ENCODE measurements at places on chromosomes 3 and 15.

- DNase-seq, result no peak
Observed at GRCh38 chr3:36484386-36484785, 104.1 kb downstream of the STAC start.

DNA sequence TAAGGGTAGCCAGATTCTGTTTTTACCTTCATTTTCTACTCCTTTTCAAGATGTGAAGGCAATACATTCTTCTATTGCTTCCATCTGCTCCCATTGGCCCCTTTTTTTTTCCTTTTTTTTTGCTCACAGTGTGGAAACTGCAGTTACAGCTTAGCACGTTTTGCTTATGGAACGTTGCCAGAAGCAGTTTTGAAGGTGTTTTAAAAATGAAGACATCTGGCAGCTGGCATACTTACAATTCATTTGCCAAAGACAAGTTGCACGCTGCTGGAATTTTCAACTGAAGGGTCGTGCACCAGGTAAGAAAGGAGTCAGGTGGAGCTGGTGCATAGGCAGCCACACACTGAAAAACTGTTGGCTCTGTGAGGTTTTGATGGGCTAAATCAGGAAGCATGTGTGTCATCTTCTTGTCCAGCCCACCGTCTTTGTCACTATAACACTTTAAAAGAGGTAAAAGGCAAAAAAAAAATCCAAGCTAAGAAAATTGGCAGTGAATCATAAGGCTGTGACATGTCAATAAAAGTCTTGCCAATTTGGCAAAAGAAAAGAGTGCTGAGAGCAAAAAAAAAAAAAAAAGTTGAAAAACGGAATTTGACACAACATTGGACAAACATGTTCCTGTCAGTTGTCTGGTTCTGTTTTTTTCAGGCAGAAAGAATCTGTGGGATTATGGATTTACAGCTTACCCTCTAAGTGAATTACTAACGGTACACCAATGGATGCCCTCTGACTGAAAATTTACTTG, 225.4 kb upstream of the SOX2 start:
- no peak for DNase-seq

DNA sequence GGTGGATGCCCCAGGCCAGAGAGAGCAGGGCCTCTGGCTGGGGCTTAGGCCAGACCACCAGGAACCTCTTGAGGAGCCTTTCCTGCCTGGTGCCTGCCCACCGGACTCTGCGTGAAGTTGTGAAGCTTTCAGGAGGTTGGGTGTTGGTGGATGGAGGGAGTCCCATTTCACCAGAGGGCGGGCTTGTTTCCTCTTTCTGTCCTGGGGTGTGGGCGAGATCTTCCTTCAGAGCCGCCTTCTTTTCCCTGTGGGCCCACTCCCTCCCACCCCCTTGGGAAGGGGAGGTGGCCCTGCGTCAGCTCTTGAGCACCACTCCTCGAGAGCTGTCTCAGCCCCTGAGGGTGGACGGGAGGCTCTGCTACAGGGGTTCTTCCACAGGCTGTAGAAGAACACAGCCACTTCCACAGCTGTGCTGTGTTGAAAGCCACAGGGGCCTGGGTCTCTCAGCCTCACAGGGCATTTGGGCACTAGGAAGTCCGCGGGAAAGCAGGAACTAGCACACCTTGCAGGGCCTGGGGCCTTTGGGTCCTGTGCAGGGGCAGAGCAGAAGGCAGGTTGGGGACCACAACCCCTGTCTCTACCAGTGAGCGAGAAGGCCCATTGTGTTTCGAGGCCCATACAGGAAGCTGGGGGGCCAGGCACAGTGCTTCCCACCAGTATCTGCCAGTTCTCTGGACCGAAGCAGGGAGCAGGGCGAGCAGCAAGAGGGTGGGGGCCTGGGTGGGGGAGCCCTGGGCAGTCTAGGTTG, 2.1 kb downstream of the AMIGO3 start:
- DNase-seq, result no peak

- DNase-seq, result no peak
Observed at GRCh38 chr3:170467571-170468147, 49.0 kb downstream of the CLDN11 start.

DNA sequence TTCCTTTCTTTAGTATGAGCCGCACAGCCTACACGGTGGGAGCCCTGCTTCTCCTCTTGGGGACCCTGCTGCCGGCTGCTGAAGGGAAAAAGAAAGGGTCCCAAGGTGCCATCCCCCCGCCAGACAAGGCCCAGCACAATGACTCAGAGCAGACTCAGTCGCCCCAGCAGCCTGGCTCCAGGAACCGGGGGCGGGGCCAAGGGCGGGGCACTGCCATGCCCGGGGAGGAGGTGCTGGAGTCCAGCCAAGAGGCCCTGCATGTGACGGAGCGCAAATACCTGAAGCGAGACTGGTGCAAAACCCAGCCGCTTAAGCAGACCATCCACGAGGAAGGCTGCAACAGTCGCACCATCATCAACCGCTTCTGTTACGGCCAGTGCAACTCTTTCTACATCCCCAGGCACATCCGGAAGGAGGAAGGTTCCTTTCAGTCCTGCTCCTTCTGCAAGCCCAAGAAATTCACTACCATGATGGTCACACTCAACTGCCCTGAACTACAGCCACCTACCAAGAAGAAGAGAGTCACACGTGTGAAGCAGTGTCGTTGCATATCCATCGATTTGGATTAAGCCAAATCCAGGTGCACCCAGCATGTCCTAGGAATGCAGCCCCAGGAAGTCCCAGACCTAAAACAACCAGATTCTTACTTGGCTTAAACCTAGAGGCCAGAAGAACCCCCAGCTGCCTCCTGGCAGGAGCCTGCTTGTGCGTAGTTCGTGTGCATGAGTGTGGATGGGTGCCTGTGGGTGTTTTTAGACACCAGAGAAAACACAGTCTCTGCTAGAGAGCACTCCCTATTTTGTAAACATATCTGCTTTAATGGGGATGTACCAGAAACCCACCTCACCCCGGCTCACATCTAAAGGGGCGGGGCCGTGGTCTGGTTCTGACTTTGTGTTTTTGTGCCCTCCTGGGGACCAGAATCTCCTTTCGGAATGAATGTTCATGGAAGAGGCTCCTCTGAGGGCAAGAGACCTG, 13.2 kb downstream of the GREM1 start:
- DNase-seq, result peak; percentile 76

- DNase-seq, result no peak
Observed at GRCh38 chr3:112974894-112975293, at the start of gene CD200R1. CD200R1 (minus strand) TSS chr3:112975103; CDS start chr3:112974857, 246 bp downstream.

DNA sequence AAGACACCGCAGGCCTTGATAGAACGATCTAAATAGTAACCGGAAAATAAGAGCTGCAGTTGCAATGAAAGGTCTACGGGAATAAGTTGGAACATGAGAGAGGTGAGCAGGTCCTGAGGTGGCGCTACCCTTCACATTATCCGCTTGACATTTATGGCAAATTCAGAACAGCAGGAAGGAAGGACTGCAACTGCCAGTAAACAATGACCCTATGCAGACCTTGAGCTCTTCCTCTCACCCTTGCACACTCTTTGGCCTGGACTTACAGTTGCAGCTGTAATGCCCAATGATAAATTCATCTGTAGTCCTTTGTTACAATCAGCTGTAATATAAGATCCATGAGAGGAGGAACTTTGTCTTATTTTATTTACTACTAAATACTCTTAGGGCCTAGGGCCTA, 32.3 kb upstream of the TRIM59 start:
- no peak for DNase-seq

GRCh38 chr3:31247850-31248562, 284.7 kb upstream of the STT3B start:
- no peak for DNase-seq

GRCh38 chr3:182683858-182684257, 109.4 kb upstream of the ATP11B start:
- no peak for DNase-seq

DNA sequence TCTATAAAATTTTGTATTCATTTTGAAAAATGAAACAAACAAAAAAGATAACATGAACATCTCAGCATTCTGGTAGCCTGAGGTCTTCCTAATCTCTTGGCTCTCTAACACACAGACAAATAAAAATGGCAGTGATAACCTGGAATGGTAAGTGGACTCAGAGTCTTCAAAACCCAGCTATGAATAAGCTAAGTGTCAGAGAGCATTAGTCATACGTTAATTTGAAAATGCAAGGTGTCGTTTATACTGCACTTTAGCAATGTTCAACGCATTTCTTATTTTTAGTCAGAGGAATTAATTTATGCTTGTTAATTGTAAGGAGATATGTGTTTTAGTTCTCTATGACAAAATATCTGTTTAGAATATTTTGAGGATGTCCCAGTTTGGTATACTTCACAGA, 294.3 kb downstream of the NEK10 start:
- DNase-seq, result no peak

DNA sequence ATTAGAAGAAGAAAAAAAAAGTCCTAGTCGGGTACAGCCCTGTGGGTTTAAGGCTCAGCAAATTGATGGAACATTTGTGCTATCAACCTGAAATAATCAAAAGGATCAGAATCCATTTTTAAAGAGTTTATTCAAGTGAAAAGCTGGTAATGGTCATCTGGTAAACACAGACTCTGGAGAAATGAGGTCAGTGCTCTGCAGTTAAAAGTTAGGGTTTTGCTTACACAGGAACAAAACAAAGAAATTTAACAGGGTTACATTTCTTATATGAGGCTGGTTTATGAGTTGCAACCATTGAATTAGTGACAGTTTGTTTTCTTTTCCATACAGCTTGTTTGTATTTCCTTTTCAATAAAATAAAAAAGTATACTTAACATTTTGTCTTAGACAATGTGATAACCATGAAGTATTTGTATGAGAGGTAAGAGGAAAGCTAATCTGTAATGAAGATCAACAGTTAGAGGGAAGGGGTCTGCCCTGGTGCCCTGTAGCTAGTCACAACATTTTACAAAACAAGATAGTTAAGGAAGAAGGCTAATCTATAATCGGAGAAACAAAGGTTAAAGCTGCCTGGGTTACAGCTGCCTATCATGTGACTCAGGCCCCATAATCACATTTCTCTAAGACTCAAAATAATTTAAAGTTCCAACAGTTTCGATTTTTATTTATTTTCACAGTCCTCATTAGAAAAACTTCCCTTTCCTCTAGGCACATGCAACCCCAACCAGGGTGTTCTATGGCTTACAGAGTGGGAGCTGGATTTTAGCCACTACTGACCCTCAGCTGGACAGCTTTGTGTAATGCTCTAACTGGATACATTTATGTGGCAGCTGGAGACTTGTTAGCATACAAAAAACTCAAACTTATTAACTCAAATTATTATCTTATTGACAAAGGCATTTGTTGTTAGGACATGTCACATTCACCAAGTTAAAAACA, 98.1 kb upstream of the ACP3 start:
- DNase-seq, result no peak

- DNase-seq, result no peak
Observed at GRCh38 chr3:54743755-54744154, 184.1 kb downstream of the LRTM1 start.

GRCh38 chr15:57328479-57328878, 47.8 kb upstream of the CGNL1 start:
- DNase-seq, result no peak
